ENCODE measurements at places on chromosomes 1 and 21. TPM values are rescaled to one million over a fixed set of nuclear protein-coding genes. Genes with fewer than 3 reads are reported as not detected.

The NBPF10 gene
- total RNA-seq = 1.5 TPM

The OR2T33 gene
- not detected for total RNA-seq

The BGLAP gene
- 0.27 TPM for total RNA-seq

The FMO3 gene
- total RNA-seq = 0.28 TPM

The PRPF38B gene
- total RNA-seq = 11.4 TPM

The NHLH1 gene
- total RNA-seq = not detected

The SPATA45 gene
- total RNA-seq = not detected

The LRRN2 gene
- not detected for total RNA-seq

The KCNE2 gene
- not detected for total RNA-seq

The SAMSN1 gene
- 6.5 TPM for total RNA-seq

The BRINP2 gene
- total RNA-seq = not detected

The TCHHL1 gene
- not detected for total RNA-seq

The GPR157 gene
- 3.4 TPM for total RNA-seq

The INAVA gene
- under 0.01 TPM for total RNA-seq

The AADACL3 gene
- total RNA-seq = not detected

The SPRR2F gene
- not detected for total RNA-seq

The TMEM52 gene
- 0.09 TPM for total RNA-seq

The LCE1A gene
- total RNA-seq = not detected

The THEM5 gene
- not detected for total RNA-seq

The GPR61 gene
- 0.66 TPM for total RNA-seq

The IL10 gene
- total RNA-seq = not detected

The SLC37A1 gene
- 6.9 TPM for total RNA-seq

The CD1B gene
- total RNA-seq = not detected

The CELA3B gene
- not detected for total RNA-seq

Measured in endothelial cell of coronary artery (primary cell).